T-helper 2 cell (primary cell): ENCODE measurements at places on chromosomes 1 and 21.
A peak's percentile ranks its signal among the peaks of the same experiment; 100 is the strongest.

- peak; percentile 65 for DNase-seq
Measured at GRCh38 chr1:89608319-89608983, 24.5 kb upstream of the LRRC8C start.

GRCh38 chr1:22104865-22105437, 37.9 kb downstream of the WNT4 start:
- peak; percentile 54 for DNase-seq

DNA sequence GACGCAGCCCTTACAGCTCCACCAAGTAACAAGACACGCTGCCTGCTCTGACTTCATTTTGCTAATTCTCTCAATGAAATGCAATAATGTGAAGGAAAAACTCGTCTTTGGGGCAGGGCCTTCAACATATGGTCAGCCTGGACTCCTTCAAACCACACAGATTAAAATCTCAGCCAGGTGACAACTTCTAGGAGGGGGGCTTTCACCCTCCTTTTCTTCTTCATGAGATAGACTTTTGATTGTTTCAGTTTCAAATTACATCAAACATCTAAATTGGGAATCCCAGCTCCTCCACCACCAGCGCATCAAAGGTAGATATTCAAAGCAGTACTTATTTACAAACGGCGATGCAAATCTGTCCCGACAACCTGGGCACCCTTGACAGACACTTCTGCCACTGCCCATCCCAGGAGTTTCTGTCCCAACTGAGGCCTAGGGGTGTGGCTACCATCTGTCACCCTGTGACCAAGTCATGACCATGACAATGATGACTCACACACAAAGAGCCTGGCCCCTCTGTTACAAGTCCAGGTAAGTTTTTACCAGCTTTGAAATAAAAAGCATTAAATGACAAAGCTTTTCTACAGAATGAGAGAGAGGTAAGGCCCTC, 29.7 kb downstream of the SSBP3 start:
- DNase-seq, result no peak

GRCh38 chr1:24900486-24900849, 29.6 kb downstream of the RUNX3 start:
- no peak for DNase-seq

DNA sequence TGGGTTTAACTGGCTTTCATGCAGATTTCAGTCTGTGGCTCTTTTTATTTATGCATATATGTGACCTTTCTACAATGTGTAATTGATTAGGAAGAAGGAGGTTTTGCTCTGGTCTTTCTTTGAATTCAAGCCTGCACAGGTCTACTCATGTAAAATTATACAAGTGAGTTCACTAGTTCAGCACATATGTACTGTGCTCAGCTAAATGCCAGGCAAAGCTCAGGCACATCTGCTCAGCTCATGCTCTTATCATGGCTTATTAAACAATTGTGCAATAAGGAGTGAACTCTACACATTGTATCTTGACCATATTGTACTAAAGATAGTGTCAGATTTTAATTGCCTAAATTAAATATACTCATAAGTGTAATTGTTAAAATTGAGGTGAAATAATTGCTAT, 378.4 kb downstream of the ADGRL2 start:
- no peak for DNase-seq

DNA sequence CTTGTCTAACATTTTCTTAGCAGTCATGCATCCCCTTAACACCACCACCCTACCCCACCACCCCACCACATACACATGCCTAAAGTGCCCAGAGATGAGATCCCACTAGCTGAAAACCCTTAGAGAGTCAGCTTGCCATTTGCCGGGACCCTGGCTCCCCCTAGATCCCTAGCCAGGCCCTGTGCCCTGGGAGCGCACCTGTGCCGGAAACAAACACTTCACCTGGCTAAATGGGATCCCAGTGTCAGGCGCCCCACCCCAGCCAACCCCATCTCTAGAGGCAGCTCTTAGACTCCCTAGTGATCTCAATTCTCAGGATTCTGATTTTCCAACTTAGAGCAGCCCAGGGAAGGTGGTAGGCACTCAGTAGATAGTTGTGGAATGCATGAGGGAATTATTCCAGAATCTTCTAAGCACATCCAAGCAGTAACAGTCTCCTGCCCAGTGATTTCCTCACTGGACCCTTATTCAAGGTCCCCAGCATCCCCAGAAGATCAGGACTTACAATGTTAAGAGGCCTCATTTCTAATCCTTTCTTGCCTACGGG, 105.2 kb downstream of the LAMC2 start:
- DNase-seq, result no peak

DNA sequence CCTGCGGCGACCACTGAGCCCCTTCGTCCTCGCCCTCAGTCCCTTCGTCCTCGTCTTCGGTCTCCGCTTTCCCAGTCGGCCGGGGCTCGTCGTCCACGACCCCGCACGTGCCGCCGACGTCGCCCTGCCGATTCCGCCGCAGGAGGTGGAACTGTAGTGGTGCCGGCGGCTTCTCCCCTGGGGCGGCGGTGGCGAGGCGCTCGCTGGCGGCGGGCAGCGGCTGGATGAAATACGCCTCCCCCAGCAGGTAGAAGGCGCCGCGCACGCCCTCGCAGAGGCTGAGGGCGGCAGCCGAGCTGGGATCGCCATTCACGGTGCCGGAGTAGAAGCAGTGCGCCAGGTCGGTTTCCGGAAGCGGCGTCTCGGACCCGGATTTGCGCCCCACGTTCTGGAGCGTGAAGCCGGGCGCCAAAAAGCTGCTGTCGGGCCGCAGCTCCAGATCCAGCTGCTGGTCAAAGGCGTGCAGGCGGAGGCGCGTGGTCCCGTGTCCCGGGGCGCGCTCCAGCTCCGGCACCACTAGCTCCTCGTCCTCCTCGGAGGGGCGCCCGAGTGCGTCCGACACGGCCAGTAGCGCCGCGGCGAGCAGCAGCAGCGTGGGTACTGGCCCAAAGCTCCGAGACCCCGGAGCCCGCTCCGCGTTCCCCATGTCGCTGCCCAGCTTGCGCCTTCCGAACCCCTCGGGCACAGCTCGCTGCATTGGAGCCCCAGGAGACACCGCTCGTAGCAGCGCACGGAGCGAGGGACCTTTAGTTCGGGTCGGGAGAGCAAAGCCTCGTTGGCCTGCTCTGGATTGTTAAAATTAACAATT, 747 bp downstream of the ADAMTS1 start:
- DNase-seq, result no peak

DNA sequence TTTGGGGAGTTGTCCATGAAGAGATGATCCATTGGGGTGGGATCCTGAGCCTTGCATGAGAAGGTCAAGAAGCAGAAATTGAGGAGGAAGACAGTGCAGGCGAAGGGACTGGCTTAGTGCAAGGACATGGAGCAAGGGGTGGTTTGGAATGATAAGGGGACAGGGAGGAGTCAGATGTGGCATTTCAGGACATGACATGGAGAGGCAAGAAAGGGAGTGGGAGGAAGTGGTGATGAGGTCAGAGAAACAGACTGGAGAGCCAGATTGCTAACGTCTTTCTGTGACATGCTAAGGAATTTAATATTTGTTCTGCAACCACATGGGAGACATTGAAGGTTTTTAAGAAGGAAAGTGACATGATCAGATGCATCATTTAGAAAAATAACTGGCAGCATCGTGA, 346.8 kb upstream of the FMN2 start:
- no peak for DNase-seq

DNA sequence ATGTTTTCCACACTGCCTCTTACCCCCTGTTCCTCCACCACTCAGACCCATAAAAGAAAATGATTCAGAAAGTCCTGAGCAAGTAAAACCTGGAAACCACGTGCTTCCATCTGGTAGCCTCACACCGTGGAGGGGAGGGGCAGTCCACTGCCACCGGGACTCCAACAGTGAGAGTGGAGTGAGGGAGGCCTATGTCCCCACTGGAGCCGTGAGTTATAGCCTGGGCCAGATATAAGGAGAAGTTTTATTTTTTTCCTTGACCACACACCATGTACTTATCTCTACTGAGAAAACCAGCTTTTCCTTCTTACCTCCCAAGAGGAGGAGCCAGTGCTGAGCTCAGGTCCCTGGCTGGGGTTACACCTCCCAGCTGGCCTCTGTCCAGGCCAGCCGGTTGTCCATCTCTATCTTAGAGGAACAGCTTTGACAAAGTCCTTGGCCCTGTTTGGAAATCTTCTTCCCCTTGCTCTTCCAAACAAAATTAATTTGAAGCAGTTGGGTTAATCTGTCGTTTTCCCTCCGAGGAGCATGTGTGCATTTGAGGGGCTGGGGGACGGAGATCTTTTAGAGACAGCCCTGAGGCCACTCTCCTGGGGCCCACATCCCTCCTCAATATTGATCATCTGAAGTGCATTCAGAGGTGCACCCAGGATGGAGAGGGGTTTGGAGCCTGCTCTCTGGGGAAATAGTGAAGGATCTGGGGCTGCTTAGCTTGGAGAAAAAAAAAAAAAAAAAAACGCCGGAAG, 49.1 kb upstream of the SERBP1 start:
- no peak for DNase-seq

DNA sequence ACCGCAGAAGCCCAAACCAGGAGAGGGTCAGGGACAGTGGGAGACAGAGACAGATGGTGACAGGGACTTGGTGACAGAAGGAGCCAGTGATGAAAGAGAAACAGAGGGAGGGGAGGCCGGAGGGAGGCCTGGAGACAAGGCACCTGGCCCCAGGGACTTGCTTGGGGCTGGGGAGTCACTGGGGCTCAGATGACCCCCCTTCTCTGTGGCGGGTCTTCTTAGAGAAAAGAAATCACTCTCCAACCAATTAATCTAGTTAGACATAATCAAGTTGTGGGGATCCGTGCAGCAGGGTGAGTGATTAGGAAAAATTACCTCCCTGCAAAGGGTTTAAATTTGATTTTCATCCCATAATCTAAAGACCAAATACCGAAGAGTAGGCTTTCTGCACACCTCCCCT, 519.8 kb downstream of the PTPRU start:
- no peak for DNase-seq

GRCh38 chr21:34216718-34217032, 143.3 kb downstream of the MRPS6 start:
- no peak for DNase-seq

- DNase-seq, result no peak
Measured at GRCh38 chr1:90710579-90711536, 6.2 kb downstream of the BARHL2 start.

- peak; percentile 16 for DNase-seq
Measured at GRCh38 chr1:188782220-188782841, 1695.3 kb downstream of the BRINP3 start.

DNA sequence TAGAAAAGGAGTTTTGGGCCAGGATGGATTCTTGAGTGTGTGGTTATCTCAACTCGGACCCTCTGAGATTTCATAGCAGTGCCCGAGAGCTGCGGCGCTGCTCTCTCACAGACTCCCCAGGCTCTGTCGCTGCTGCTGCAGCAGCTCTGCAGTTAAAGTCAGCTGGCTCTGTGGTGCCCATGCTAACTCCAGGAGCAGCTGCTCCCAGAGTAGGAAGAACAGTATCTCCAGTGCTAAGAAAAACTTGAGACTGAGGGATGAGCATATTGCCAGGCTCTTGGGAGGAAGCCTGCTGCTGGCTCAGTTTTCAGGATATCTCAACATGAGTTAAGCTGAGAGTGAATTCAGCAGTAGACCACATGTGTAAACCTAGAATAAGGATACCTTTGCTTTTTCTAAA, 4.5 kb downstream of the LCE2D start:
- no peak for DNase-seq

GRCh38 chr1:177287994-177288393, 117.2 kb downstream of the BRINP2 start:
- no peak for DNase-seq

DNA sequence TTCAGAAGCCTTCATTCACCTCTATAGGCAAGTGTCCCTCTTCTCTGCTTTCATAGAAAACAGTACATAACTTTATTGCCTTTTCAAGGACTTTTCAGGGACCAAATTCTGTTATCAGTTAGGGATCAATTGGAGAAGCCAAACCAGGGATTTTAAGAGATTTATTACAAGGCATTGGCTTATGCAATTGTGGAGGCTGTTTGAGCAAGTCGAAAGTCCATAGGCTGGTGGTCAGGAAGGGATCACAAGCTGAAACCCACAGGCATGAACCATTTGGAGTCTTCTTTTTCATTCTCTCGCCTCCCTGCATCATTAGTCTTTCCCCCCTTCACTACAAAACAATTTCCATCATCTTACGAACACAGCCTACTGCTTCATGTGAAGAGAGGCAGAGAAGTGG, 34.8 kb upstream of the SYCP1 start:
- no peak for DNase-seq

DNA sequence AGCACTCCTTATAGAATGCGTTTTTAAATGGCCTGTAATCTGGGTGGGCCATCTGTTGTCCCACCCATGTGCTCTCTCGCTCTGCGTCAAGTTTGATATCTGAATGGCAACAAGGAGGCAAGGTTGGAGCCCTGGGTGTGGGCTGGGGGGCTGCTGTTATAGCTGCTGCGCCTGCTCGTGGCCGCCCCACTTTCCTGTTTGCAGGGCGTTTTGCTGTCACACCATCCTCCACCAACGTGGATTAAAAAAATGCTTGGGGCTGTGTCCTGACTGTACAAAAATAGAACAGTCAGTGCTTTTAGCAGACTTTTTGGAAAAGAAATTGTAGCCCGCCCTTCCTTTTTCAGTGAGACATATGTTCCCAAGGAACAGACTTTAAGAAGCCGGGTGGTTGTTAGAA, 25.4 kb downstream of the UMODL1 start:
- DNase-seq, result no peak

DNA sequence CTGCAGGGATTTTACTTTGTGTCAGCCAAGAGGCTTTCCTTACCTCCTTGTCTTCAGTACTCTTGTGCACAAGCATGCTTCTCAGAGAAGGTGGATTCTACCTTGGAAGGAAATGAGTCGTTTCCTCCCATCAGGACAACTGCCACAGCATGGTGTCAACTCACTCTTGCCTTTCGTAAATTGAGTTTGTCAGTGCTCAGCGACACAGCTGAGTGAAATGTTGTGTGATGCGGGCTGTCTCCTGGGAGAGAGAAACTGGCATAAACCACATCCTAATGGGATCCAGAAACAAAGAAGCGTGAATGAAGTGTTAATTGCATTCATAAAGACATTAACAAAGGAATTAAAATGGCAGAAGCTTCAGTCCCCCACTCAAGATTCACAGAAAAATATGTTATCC, 51.5 kb upstream of the SLC22A15 start:
- DNase-seq, result no peak

DNA sequence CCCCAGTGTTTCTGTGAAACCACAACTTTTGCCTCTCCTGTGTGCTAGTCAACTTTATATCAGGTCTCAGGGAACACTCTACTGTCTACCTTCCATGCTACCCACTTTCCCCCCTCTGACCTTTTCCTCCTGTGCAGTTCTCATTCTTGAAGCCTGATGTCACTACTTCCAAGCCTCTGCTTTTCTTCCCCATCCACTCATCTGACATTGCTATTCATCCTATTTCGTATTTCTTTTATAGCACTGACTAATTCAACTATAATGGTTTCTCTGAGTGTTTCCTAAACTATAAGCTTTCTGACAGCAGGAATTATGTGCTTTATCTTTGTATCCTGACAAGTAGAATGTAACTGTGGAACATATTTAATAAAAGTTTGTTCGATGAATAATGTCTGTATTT, 18.2 kb upstream of the DPH5 start:
- no peak for DNase-seq

DNA sequence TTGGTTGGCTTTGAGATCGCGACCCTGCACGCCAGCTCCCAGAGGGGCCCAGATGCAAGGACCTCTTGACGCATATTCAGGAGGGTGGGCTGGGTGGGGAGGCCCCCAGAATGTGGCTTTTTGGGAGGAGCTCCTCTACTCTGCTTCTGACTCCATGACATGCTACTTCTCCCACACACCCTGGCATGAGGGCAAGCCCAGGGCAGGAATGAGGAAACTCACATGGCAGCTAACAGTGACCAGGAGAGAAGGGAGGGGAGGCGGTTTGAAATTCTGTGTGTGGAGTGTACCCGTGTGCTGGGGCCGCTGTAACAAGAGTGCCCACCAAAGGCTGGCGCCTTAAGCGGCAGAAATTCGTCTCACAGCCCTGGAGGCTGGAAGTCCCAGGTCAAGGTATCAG, 61.3 kb upstream of the GPR153 start:
- DNase-seq, result no peak
